NCI-H2107 (cell line): ENCODE measurements at places on chromosomes 16 and 17.

DNA sequence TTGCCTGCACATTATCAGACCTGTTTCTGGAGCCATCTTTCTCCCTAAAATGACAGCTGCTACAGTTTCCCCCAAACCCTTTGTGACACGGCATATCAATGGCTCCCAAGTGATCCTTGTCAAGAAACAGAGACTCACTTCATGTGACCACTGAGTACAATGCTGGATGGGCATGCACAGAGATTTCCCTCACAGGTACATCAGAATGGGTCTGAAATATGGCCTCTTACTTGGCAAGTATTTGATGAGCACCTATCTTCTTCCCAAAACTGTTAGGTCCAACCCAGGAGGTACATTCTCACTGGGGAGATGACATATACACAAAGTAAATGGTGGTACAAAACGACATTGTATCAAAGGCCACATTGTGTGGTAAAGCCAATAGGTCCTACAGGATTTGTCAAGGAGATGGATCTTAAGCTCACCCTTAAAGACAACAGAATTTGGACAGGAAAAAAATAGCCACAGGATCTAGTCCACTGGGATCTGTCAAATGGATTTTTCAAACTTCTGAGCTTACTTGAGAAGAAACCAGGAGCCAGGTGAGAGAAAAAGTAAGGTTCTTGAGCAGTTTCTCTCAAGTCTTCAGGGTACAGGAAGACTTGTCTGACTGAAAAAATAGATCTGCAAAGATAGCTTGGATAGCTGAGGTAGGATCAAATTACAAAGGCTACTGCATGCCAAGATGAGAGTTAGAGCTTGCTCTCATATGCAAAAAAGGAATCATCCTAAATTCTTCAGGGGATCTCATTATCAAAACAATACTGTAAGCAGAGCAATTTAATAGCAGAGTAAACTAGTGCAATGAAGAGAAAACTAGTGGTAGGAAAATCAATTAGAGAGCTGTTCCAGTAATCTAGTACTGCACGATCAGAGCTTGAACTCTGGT is 28.8 kb downstream of the RNF43 start:
- DNase-seq, result no peak

DNA sequence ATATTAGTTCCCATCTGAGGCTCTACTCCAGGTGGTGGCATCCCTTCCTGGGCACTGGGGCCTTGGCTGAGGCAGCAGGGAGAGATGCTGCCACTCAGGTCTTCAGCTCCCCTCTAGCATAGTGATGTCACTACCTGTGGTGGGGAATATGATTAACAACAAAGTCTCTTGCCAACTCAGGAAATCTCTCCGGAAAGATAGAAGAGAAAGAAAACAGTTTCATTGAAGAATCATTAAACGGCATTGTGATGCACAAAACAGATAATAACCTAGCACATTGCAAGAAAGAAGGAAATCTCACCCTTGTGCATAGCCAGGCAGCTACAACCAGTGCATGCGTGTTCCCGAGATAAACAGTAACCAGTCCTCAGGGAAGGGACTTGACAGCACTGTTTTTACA is 12.2 kb upstream of the ZNF267 start:
- no peak for DNase-seq

DNA sequence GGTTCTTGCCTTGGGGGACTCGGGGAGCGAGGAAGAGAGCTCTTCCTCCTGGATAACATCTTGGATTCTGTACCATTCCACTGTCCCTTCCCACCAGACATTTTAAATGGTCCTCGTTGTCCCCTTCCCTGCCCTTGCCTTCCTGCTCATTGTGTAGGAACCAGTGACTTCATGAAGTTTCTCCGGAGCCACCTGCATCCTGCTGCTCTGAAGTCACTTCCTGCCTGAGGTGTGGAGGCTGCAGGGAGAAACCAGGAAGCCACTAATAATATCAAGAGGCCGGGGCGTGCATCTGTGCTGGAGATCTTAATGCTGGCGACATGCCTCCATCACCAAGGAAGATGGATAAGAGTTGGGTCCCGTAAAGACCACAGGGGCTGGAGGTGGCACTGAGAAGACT is 6.2 kb upstream of the SLC16A13 start:
- no peak for DNase-seq

GRCh38 chr17:36721560-36722120 is 120.3 kb downstream of the MRM1 start:
- no peak for DNase-seq
